Stimulated activated CD8-positive, alpha-beta memory T cell treated with anti-CD3 and anti-CD28 coated beads, Interleukin-4, amount 100 ng/mL, for 4 hours (primary cell): ENCODE measurements at places on chromosomes 12 and 14.

GRCh38 chr12:47698055-47698454 is 7.8 kb downstream of the RPAP3 start:
- no peak for DNase-seq

DNA sequence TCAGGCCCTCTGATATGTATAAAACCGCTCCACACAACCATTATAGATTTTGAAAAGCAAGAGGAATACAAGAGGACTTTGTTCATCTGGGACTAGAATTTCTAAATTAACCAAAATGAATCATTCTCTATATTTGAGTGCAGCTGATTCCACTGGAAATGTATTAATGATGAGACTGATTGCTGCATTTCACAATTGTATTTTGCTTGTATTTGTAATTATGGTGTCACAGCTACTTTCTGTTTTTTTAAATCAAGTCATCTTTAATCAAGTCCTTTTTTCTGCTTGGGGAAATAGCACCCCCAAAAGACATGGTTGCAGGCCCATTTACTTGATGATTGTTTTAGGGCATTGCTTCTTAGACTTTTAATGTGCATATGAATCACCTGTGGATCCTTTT is 162.4 kb downstream of the KICS2 start:
- no peak for DNase-seq

GRCh38 chr14:58796242-58797009 is 158.7 kb downstream of the DACT1 start:
- DNase-seq = no peak

DNA sequence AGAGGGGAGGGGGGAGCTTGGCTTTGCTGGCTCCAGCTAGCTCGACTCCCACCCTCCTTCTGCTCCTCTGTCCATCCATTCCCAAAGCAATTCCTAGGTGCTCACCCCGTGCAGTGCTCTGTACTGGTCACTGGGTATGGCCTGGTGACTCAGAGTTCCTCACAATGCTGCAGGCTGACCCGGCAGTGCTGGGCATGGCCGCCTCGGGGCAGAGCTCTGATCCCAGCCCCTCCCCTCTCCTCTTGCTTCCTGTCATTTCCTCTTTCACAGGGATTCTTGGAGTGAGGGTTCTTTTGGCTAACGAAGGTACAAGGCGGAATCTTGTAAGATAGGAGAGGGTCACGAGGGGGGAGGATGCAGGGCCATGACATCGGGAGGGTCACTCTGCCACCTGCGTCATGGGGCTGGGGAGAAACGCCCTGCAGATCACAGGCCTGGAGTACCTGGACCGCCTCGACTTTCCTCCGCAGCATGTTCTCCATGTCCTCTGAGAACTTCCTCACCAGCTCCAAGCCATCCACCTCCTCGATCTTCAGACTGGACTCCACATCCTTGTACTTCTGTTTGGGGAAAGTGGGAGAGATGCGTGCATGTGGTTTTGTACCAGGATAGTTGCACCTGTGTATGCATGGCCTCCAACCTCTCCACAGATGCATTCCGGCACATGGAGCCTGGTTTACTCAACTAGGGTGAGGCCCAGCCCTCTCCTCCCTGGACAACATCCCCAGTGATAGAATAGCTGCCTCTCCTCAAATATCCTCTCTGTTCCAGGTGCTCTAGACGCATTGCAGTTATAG is 5.7 kb downstream of the CACNA2D4 start:
- DNase-seq = no peak

- no peak for DNase-seq
These were observed 56.7 kb downstream of the PLEKHG3 start for GRCh38 chr14:64760916-64761315.

GRCh38 chr12:127559349-127560040 is 707.5 kb upstream of the TMEM132C start:
- DNase-seq = no peak

DNA sequence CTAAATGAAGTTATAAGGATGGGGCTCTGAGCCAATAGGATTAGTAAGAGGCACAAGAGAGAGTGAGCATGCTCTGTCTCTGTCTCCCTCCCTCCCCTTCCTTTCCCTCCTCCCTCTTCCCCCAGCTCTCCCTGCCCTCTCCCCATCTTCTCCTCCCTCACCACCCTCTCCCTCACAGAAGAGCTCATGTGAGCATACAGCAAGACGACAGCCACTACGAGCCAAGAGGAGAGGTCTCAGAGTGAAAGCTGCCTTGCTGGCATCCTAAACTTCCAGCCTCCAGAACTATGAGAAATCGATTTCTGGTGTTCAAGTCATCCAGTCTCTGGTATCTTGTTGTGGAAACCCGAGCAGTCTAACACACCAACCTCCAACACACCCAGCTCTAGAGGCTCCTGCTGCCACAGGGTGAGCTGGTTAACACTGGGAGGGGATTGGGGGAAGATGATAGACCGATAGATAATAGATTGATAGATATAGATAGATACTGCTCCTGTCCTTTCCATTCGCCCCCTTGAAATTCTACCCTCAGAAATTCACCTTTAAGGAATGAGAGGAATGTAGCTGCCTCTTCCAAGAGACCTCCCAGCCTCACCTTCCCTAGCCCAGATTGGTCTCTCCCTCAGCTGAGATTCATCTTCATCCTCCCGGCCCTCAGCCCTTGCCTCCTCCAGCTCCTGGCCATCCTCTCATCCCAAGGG is 25.8 kb upstream of the ACTN1 start:
- DNase-seq = no peak

DNA sequence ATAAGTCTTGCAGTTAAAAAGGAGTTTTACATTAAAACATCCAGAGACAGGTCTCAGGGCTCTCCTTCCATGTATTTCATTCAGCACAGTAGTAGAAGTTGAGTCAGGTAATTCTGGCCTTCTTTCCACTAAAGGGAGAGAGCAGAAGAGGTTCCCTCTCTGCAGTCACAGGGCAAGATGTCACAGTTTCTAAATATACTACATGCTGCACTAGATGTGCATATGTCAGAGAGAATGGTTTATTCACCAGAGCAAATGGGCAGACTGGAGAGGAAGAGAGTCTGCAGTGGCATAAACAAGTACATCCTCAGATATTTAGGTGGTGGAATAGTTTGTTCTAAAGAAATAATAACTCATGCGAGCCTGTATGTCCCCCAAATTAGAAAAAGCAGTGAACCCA is 132.0 kb downstream of the KICS2 start:
- DNase-seq = no peak

GRCh38 chr12:63814146-63814772 is 30.2 kb upstream of the SRGAP1 start:
- DNase-seq = no peak

DNA sequence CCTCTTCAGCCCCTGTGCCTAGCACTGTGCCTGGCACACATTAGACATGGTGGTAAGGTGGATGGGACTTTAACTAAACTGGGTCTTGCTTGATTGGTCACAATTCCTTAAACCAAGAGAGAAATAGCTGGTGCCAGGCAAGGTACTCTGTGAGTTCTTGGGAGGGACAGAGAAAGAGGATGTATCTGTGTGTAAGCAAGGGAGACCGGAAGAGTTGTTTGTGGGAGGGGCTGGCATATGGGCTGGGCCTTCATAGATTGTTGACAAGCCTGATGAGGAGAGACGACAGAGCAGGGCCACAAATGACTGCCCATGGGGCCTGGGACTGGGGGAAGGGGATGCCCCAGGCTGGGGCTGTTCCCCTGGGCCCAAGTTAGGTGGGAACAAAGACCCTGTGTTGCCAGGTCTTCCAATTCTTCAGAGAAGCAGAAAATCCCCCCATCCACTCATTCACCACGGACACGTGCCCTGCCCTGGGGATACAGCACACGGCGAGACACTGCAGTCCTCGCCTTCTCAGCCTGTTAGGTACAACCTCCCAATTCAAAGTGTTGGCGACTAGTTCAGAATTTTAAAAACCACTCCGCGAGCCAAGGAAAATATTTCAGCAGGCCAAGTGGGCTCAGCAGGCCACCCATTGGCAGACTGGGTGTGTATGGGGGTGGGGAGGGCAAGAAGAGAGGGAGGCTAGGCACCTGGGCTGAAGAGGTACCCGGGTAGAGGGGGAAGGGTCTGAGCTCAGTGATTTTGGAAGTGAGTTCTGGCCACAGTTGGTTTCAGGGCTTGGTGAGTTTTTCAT is 11.4 kb upstream of the CYP46A1 start:
- DNase-seq = no peak

DNA sequence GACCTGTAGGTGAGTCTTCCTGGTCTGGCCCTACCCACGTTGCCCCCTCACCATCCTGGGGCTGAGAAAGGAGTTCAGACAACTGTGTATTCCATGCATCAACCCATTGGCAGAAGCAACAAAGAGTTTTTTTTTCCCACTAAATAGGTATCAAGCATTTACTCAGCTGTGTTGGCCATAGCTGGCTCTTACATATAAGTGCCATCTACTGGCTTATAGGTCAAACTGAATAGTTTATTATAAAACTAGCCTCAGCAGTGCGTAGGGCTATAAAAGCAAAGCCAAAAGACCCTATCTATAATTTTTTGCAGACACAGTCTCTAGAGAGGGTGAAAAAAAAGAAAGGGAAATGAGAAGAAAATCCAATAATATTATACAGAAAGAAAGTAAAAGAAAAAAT is 765.2 kb upstream of the MGAT4C start:
- DNase-seq = no peak

GRCh38 chr14:99415496-99416281 is 65.0 kb downstream of the SETD3 start:
- peak; percentile 10 for DNase-seq

GRCh38 chr12:95304673-95305198 is 87.1 kb downstream of the VEZT start:
- no peak for DNase-seq

DNA sequence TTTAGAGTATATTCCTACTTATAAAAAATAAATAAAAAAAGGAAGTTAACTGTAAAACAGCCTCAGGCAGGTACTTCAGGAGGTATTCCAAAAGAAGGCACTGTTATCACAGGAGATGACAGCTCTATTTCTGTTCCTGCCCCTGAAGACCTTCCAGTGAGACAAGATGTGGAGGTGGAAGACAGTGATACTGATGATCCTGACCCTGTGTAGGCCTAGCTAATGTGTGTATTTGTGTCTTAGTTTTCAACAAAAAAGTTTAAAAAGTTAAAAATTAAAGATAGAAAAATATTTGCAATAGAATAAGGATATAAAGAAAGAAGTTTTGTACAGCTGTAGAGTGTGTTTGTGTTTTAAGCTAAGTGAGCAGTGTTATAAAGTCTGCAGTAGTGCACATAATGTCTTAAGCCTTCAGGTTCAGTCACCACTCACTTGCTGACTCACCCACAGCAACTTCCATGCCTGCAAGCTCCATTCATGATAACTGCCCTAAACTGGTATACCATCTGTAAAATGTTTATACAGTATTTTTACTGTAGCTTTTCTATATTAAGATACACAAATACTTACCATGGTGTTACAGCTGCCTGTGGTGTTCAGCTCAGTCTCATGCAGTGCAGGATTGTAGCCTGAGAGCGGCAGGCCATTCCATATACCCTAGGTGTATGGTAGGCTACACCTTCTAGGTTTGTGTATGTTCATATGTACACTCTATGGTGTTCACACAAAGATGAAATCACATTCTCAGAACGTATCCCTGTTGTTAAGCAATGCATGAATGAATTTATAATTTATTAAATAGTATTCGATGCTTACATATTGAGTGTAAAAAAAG is 121.1 kb downstream of the ANO6 start:
- no peak for DNase-seq

DNA sequence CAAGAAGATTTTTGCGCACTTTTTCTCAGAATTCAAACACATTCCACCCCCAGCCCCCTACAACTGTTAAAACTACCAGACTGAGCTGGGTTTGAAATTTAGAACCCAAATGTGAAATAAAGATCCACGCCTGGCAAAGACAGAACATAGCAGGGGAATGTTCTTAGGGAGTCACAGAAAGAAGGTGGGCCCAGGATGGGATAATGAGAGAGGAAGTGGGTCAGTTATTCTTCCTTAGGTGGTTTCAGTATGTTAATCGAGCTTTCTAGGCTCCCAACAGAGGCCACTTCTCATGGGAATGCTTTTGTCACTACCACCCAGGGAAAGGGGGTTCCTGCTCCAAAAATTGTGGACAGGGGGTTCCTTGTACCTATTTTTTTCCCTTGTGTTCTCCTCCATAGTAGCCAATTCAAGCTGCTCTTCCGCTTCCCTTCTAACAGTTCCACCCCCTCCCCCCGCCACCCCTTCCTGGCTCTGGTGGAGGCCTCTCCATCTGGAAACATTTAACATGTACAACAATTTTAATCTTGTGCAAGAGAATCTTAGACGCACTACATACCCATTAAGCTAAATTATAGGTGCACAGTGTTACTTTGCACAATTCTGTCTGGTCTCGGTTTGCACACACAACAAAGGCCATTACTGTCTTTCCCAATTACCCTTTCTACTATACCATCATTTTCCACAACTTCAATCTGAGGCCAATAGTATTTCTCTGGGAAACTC is 218.1 kb downstream of the MON2 start:
- DNase-seq = no peak

GRCh38 chr14:103684871-103685270 is 30.4 kb downstream of the XRCC3 start:
- no peak for DNase-seq

DNA sequence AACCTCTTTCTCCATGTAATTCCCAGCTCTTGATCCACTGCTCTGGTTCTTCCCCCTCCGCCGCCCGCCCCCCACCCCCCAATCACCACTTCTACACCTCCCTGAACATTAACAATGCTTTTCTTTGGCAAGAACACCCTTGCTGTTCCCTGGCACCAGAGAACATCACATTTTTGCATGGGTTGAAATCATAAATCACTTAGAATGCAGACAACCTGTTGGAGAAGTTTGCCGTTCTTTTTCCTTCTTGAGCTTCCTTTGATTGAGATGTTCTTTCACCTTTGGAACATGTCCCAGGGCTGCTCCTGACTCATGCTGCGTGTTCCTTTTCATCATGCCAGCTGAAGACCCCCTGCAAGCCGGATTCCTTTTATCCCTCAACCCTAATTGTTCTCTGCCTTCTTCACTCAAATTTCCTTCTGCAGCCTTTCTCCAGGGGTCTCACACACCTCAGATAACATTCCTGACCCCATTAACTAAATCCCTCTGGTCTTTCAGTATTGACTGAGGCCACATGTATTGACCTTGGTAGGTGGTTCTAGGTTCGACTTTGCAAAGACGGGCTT is 294.1 kb upstream of the TMPO start:
- no peak for DNase-seq

DNA sequence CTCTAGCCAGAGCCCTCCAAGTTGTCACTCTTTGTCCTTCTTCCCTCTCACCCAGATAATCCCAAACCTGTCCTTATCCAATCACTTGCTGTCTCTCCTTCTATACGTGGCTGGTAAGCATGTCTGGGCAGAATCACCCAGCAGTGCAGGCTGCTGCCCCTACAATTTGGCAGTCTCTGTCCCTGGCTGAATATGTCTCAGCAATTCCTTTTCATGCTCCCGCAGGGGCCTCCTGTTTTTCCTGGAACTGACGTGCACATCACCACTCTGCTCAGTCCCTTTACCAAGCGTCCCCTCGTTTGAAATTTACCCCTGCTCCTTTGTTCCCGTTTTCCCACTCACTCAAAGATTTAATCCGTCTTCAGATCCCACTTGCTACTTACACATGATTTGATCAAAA is 80.0 kb downstream of the ST8SIA1 start:
- DNase-seq = no peak

DNA sequence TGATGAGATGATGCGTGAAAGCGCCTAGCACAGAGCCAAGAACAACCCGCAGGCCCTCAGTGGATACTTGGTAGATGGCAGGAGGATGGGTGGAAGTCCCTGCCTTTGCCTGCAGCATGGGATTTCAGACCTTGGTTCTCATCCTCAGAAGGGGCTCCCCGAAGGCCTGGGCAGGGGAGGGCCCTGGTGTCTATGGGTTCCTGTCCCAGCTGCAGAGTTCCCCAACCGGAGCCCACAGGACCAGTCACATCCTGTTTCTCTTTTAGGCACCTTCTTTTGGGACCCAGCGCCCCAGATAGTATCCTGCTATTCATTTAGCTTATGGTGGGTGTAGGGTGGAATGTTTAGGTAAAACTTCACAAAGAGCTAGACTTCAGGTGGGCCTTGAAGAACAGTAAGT is 55.5 kb downstream of the CALM1 start:
- no peak for DNase-seq
